ENCODE measurements at places on chromosomes 2 and 18.

- DNase-seq = no peak
Observed at GRCh38 chr2:152459091-152459490, 124.1 kb downstream of the FMNL2 start.

DNA sequence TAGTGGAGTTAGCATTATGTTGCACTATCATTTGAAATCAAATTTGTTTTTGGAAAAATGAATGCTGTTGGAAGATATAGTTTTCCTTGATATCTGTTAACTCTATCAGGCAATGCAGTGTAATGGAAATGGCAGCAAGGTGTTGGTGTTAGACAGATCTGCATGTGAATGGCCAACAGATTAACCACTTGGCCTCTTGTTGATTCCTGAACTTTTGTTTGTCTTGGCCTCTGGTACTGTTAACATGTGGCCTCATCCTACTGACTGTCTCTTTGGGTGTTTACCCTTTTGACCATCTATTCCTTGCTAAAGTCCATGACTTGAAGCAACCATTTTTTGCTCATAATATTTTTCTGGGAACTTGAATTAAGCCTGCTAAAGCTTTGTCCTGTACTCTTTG lies 110.2 kb upstream of the CDH2 start:
- DNase-seq = no peak

GRCh38 chr2:37689751-37690150 lies 18.3 kb upstream of the CDC42EP3 start:
- no peak for DNase-seq

- DNase-seq = peak; percentile 95
Observed at GRCh38 chr2:234880551-234881211, 71.1 kb upstream of the SH3BP4 start.

DNA sequence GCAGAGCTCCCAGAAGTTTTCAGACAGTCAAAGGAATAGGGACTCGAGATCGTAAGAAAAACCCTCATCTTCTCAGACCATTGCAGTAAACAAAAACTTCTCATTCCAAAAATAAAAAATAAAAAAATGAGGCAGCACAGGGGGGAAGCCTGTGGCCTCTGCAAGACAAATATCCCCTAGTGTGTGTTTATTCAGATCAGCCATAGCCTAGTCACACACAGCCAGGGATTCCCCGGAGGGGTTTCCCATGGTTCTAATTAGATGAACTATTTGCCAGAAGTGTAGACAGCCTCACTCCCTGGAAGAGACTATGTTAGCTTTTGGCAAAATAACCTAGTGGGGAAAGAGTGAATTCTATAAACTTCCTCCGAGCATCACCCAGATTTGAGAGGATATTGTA lies 122.9 kb upstream of the KLF7 start:
- no peak for DNase-seq

DNA sequence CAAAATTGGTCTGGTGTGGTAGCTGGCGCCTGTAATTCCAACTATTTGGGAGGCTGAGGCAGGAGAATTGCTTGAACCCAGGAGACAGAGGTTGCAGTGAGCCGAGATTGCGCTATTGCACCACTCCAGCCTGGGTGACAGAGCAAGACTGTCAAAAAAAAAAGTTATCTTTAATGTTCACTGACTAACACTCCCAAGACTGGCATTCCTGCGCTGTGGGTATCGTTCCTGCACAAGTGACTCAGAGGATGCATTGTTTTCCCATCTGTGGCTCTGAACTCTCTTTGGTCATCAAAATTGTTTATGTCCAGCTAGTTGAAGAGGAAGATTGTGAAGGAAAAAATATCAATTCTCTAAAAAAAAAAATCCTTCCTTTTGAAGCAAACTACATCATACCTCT lies 539.0 kb downstream of the SOX11 start:
- no peak for DNase-seq

DNA sequence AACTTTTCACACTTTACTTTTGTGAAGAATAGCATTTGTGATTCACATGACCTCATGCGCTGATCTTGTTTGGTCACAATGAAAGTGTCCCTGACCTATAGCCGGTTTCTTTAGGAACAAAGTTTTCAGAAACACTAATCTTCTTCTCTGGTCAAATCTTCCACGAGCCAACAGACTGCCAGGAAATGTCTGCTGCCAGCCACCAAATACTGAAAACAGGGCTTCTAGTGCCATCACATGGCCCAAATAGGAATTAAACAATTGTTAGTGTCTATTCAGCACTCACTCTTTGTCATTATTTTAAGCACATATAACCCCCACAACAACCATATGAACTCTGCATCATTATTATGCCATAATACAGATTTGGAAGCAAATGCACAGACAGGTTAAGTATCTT lies 286.5 kb upstream of the SYT4 start:
- peak; percentile 39 for DNase-seq

GRCh38 chr2:237859082-237859433 lies 365 bp upstream of the RAMP1 start:
- DNase-seq = no peak

DNA sequence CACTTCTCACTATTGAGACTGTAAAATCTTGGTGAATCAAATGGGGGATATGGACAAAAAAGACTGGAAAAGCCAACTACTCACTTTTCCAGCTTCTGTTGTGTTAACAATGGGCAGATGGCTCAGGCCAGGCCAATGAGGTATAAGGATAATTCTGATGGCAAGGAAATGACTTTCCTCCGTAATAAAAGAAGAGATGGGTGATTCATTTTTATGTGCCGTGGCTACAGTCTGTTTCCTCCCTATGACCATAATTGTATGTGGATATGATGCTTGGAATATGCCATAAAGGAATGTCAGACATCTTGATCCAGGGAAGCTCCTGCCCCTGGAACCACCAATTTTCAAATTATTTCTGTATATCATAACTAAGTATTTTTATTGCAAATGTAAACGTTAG lies 406.8 kb downstream of the CCDC85A start:
- no peak for DNase-seq

DNA sequence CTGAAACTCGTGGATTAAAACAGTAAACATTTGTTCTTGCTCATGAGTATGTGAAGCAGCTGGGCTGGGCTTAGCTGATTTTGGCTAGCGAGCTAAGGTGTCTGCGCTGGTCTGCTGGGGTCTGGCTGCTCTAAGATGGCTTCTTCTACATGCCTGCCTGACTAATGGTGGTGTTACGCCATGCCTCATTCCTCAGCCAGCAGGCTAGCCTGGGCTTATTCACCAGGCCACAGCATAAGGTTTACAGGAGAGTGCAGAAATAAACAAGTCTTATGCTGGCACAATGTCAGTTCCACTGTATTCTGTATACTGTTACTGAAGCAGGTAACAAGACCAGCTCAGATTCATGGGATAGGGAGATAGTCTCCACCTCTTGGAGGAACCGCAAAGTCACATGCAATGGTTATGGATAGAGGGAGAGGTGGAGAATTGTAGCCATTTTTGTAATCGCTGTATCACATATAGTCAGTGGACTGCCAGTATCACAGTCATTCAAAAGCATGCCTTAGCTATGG lies 80.0 kb downstream of the RHBDD1 start:
- peak; percentile 37 for DNase-seq

DNA sequence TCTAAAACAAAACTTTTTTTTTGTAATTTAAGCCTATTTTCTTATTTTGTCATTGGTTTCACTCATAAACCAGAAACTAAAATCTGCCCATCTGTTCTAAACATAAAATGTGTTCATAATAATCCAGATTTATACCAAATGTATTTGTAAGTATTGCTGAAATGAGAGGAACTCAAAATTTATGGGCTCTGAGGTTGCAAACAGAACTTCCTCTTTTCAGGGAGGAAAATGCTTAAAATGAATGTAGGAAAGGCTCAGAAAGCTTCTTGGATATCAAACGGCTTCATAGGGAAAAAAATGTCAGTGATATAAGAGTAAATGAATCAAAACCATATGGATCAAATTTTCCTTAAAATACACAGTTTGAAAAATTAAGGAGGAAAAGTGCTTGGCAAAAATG lies 83.9 kb downstream of the PAX3 start:
- DNase-seq = no peak

DNA sequence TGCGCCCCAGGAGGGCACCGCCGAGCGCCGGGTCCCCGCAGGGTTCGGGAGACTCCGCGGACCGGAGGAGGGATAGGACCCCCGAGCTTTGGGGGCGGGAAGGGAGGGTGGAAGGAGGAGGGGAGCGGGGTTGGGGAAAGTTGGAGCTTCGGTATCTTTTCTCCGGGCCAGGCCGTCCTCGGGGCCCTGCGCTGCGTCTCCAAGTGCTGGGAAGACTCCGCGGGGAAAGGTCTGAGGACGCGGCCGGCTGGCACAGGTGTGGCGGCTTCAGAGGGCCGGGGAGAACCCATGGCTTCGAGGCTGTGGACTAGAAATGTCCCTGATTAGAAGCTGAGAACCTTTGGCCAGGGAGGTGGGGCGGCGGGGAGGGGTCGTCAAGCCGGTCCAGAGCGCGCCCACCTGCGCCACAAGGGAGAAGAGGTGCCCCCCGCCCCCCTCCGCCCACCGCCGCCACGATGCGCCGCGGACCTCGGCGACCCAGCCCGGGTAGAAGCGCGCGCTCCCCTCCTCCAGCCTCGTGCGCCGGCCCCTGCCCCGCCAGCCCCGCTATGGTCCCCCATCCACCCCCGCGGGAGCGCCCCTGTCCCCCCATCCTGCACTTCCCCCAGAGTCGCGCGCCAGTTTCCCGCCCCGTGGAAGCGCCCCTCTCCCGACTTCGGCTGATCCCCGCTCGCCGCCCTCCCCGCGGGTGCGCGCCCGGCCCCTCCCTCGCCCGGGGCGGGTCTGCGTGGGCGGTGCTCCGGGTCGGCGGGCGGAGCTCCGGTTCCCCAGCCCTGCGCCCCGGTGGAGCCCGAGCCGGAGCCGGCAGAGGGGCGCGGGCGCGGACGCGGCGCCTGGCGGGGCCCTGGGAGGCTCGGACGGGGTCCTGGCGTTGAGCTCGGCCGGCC lies at the start of gene SNTG2:
SNTG2 (plus strand) TSS at position 770 of the 887 bp plus-strand sequence. CDS start 148 bp downstream, outside the sequence.
- no peak for DNase-seq

DNA sequence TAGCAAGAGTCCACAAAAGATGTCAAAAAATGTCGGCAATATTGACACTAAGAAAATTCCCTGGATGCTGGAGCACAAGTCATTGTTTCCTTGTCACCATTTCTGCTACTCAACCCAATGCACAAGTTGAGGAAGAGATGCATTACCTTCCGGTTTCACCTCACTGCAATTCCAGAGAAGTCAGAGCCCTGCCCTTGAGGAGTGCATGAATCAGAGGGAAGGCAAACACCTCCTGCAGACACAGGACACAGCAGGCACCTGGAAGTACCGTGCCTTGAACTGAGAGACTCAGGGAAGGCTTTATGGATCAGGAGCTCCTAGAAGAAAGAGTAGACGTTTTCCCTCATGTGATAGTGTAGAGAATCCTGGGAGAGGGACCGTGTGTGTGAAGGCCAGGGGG lies 62.7 kb upstream of the ARL4C start:
- DNase-seq = no peak

DNA sequence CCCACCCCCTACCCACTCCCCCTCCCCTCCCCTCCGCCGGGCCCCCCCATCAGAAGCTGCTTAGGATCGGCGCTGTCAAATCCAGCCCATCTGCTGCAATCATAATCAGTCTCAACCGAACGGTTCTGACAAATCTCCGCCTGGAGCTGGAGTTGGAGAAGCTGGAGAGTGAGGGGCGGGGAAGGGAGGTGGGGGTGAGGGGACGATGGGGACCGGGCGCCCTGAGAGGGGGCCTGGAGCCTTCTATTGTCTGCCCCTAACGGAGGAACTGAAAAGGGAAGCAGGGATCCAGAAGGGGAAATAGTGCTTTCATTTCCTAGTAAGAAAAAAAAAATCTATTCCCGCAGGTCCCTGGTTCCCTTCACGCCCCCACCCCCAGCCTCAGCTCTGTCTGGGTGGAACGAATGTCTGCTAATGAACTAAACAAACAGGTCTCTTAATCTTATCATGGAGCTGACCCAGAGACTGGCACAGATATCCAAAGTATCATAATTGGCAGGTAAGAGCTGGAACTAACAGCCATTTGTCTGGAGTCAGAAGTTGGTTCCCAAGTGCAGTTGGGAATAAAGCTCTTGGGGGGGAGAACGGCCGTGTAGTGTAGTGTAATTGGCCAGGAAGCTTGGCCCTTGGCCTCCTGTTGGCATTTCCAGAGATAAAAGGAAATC lies 301.2 kb downstream of the NCKAP5 start:
- no peak for DNase-seq

Measured in fibroblast of the aortic adventitia (primary cell).